A549 treated with DMSO at 1 μM for 4 hours (cell line): ENCODE measurements at places on chromosomes 4 and X. TPM values are rescaled to one million over a fixed set of nuclear protein-coding genes. Genes with fewer than 3 reads are reported as not detected.

SOD3 gene
- total RNA-seq: not detected in 5 replicates

ETDA gene
- total RNA-seq: not detected in 5 replicates

ZCCHC18 gene
- 0.07 to 0.87 TPM (median 0.24 TPM) in 4 of 5 replicates, not detected in the other for total RNA-seq

FAM53A gene
- total RNA-seq: 0.24 to 0.99 TPM (median 0.75 TPM) in 5 replicates

PQBP1 gene
- total RNA-seq: 94.0 to 114 TPM (median 101 TPM) in 5 replicates
